Pulmonary artery endothelial cell (primary cell): ENCODE measurements at places on chromosomes 1 and 21. TPM values are rescaled to one million over a fixed set of nuclear protein-coding genes. Genes with fewer than 3 reads are reported as not detected.

DNA sequence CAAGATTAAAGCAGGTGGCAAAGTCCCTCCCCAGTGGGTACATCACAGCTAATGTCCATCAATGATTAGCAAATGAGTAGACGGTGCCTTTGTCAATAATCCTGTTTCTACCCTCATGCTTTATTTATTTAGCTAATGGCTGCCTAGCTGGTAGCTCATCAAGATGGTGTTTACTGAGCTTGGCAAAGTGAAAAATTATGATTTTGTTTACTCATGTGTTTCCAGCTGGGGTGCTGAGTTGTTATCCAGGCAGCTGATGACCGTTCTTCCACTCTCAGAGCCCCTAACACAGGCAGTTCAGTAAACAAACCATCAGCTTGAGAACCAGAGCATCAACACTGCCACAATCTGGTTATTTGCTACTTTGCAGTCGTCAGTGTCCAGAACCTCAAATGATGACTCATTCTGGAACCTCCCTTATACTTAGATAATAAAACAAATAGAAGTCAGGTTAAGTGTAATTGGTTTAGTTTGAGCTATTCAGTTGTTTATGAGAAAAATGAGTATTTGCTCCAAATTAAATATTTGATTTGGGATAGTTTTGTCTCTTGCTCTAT lies 163.9 kb downstream of the ST6GALNAC5 start:
- DNase-seq, result no peak

DNA sequence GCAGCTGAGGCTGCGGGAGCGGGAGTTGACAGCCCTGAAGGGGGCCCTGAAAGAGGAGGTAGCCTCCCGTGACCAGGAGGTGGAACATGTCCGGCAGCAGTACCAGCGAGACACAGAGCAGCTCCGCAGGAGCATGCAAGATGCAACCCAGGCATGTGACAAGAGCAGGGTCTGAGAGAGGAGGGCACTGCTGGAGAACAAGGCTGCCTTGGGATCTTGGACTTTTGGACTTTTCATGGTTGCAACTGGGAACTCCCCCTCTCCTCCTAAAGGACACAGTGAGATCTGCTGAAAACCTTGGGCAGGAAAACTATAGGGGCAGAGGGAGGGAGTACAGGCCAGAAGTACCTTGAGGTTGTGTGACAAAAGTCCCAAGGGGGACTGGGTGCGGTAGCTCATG lies 13.5 kb downstream of the CGN start:
- no peak for DNase-seq

DNA sequence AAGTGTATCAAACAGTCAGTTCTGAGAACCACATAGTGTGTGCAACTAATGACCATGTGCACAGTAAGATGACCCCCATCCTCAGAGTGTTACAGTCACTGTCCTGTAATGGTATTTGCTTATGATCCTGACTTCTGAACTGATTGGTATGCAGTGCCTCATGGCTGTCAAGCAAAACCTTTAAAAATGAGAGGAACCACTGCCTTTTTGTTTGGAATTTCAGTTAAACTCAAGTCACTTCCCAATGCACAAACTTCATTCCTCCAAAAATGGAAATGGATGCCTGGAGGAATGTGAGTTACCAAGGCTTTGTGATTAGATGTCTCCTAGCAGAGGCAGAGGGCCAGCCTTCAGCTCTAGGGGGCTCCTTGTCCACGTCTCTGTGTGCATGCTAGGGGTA lies 10.5 kb downstream of the C1orf198 start:
- no peak for DNase-seq

DNA sequence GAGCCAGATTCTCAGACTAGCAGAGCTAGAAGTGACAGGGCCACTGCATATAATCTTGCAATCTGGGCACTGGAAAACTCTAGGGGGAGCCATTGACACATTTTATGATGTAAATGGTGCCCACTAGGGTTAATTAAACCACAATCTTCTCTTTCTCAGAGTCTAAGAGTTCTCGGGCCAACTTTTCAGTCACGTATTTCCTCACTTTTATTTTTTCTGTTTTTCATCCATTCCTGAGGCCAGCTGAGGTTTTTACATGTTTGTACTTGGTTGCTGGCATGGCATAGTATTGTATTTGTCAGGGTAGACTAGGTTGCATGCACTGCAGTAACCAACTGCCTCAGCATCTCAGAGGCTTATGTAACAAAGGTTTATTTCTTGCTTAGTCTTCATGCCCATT lies 138.2 kb downstream of the ZNF326 start:
- DNase-seq, result no peak

GRCh38 chr1:110262296-110262695 lies 52.2 kb downstream of the KCNC4 start:
- no peak for DNase-seq

NBL1 gene
- total RNA-seq, result 45.7 and 74.6 TPM in 2 replicates

GRCh38 chr1:35294809-35295208 lies 26.3 kb downstream of the ZMYM4 start:
- DNase-seq, result no peak

DNA sequence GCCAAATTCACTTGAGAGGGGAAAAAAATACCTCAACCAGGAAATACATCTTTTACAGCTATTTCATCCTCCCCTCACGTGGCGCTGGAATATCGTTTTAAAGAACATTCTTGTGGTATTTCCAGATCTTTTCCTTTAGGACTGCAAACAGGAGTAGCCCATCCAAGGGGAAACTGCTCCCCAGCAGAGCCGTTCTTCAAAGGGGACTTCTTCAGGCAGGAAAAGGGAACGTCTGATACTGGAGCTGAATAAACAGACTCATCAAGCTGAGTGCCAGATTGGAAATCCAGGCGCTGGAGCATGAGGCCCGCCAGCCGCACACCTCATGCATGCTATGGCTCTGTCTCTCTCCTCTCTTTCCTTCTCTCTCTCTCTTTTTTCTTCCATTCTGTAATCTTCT lies 34.0 kb upstream of the PROX1 start:
- no peak for DNase-seq

- DNase-seq, result no peak
Observed at GRCh38 chr21:24658026-24658425, 949.3 kb downstream of the MRPL39 start.

NTMT2 gene
- total RNA-seq, result not detected in 2 replicates

- DNase-seq, result no peak
Observed at GRCh38 chr1:47175227-47175934, 14.5 kb downstream of the PDZK1IP1 start.

DNA sequence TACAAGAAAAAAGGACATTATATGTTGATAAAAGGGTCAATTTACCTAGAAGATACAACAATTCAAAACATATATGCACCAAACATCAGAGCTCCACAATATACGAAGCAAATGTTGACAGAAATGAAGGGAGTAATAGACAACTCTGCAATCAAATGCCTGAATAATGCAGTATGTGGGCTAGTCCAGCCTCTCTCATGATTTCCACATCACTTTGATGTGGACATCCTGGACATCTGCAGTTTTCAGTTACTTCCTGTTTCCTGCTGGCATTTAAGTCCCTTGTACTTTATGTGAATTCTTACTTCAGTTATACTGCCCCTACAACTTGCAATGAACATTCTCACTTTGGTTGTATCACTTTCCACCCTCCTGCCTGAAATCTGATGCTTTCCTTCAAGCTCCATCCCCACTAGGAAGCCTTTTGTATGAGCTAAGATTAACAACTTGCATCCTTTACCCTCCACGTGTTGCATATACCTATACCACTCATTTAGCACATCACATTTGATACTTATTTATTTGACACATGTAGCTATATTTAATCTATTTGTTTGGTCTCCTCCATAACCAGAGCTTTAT lies 36.7 kb downstream of the DISC1 start:
- no peak for DNase-seq

DNA sequence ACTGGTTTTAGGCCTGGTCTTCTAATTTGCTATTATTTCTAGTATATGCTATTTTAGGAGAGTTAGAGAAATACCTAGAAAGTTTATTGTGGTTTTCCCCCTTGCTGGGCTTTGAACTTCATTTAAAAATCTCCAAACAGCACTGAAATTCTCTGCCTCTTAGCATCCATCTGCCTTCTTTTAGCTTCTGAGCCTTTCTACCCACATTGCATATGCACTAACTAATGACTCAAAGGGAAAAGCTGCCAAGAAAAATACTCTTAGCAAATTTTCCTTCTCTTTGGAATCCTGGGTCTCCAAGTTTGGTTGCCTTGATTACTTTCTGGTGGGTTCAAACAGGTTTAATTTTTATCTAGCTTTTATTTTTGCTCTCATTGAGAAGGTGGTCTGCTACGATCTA lies 408.4 kb upstream of the PTBP2 start:
- DNase-seq, result no peak

BCAN gene
- not detected in 2 replicates for total RNA-seq

NBPF26 gene
- total RNA-seq, result 11.7 and 15.9 TPM in 2 replicates

GRCh38 chr1:30462826-30463425 lies 260.5 kb downstream of the MATN1 start:
- DNase-seq, result no peak

GRCh38 chr1:31934706-31935629 lies 3.2 kb downstream of the PTP4A2 start:
- no peak for DNase-seq

GRCh38 chr1:65924471-65924870 lies 131.8 kb downstream of the PDE4B start:
- DNase-seq, result no peak

- no peak for DNase-seq
Observed at GRCh38 chr1:94246692-94247137, 9.3 kb upstream of the ARHGAP29 start.

DNA sequence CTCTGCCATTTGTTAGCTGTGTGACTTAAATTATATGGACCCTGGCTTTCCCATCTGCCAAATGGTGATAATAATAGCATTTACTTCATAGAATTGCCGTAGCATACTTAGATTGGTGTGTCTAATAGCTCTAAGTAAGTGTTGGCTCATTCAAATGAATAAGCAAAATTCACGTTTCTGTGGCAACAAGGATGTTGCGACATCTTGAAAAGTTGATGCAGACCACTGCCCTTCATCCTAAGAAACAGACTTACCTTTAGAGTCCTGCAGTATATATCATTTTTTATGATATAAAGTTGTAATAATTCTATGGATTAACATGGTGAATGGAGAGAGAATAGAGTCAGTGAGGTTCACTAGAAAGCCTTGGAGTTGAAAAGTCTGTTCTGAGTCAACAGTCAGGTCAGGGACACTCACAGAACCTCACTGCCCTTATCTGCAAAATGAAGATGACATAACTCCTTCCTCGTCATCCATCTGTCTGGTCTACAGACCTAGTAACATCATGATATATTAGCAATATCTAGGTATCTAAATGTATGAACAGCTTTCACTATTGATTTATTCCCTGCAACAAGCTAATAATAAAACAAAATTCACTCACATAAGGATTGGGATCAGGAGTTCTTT lies 167.3 kb upstream of the C8B start:
- DNase-seq, result no peak

HLX gene
- total RNA-seq, result 7.8 and 16.3 TPM in 2 replicates

OR2T35 gene
- not detected in 2 replicates for total RNA-seq

DNA sequence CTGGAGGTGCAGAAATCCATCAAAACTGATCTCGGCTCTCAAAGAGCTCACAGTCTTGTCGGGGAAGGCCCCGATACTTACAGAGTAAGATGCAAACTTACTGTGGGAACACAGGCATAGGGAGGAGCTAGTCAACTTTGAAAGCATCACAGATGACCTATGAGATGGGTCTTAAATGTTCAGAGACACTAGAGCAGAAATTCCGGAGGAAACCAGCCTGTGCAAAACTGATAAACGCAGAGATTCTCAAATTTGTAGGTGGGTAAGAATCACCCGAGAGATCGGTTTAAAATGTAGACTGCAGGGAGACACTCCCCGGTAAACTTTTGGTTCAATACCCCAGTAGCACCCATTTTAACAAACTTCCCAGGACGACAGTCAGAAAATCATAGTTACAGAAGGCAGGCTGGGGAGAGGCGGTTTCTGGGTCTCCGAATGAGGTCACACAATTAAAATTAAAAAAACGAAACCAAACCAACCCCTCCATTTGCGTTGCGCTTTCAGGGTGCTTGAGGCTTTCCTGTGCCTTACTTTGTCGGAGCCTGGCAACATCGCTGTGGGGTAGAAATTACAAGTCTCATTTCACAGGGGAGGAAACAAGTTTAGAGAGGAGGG lies 755 bp upstream of the THRAP3 start:
- DNase-seq, result no peak

DNA sequence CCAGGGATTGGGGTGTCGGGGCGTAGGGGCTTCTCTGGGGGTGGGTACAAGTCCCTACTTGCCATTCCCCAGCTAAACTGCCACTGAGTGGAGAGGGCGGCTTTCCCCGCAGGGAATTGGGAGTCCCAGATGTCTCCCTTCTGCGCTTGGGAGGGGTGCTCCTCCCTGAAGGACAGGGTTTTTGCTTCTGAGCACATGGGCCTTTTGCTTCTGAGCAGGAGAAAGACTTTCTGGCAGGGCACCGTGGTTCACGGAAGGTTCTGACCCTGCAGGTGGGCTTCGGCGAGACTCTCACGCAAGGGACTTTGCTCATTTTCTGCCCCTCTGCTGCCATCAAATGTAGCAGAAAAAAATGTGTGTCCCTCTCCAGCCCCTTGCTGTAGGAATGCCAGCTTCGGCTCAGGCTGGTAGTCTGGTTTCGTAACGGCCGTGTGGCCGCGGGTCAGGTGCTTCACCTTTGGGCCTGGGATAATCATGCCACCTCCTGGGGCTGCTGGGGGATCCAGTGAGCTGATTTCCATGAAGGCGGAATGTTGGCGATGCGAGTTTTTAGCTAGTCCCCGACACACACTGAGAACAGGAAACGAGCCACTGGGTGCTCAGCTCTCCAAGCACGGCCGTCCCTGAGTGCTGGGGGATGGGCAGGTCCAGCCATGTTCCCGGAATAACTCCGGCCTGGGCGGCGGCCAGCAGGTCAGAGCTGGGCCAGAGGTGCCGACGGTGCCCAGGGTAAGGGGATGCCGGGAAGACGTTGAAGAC lies 364.0 kb downstream of the CAMTA1 start:
- DNase-seq, result no peak

PPM1J gene
- total RNA-seq, result 0.81 and 1.8 TPM in 2 replicates

DNA sequence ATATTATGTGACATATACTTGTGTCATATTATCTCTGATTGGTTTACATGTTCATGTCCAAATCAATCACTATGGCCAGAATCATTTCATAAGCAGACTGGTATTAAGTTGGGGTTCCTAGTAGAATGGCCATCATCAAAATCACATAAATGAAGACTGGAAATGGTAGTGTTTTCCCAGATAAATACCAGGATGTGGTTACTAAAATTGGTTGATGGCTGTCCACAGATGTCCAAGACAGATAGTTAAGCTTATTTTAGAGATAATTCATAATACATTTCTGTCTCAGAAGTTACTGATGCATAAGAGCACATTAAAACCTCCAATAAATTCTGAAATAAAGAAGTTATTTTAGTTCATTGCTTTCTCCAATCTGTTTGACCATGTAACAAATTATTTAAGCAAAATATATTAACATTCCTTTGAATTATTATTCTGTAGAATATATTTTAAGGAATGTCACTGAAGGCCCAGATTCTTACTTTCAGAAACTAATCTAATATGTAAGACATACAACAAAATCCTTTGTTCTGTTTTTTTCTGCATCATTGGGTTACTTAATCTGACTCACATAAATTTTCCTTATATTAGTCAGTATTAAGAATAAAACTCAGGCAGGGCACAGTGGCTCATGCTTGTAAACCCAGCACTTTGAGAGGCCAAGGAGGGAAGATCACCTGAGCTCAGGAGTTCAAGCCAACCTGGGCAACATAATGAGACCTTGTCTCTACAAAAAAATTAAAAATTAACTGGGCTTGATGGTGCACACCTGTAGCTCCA lies 483.9 kb downstream of the PTPRC start:
- no peak for DNase-seq

- DNase-seq, result no peak
Observed at GRCh38 chr1:5639106-5639722, 353.0 kb downstream of the NPHP4 start.
